IPS DF 6.9 (cell line): ENCODE measurements at places on chromosomes 4 and X.
A peak's percentile ranks its signal among the peaks of the same experiment; 100 is the strongest.

DNA sequence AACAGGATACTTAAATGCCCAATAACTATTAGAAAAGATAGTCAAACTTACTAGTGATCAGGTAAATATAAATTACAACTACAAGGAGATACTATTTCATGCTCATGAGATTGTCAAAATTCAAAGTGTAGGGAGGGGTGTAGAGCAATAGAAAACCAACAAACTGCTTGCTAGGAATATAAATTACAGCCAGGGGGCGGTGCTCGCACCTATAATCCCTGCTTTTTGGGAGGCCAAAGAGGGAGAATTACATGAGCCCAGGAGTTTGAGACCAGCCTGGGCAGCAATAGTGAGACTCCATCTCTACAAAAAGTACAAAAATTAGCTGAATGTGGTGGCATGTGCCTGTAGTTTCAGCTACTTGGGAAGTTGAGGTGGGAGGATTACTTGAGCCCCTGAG is 556.5 kb upstream of the NR3C2 start:
- DNase-seq: no peak

- no peak for DNase-seq
Observed at GRCh38 chrX:41796046-41796445, 72.1 kb downstream of the GPR82 start.

DNA sequence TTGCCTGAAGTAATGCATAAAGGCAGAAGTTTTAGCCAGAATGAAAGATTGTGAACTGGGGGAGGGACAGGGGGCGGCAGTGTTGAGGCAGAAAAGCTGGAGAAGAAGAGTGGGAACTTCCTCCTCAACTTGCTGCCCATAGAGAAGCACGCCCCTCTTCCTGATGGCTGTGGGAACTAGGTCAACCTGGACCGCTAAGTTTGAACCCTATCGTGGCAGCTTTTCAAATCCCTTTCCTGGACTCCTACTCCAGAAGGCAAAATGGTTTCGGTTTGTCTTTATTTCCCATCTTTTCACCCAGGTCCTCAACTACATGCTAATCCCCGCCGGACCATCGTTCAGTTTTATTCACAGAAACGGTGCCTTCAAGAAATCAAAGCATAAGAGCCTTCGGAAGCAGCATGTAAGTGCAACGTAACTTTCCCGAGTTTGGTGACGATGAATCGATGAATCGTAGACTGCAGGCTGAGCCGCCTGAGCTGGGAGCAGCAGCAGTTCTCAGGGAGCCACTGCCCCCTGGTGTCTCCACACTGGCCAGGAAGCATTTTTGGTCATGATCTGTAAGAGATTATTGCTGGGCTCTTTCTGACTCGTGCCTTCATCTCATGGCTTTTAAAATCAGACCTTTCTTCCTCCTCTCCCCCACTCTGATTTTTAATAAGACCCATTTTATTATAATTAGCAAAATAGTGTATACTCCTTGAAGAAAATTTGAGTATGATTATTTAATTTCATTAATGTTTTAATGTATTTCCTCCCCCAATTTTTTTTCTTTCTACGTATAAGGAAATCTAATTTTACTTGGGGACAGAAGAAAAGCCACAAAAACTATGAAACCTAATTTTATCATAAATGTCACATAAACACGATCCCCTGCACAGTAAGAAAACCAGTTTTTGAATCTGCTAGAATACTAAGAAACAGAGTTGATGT is 21.4 kb downstream of the SPINK2 start:
- peak; percentile 52 for DNase-seq

- no peak for DNase-seq
Observed at GRCh38 chr4:152896811-152897210, 39.3 kb upstream of the FHDC1 start.

DNA sequence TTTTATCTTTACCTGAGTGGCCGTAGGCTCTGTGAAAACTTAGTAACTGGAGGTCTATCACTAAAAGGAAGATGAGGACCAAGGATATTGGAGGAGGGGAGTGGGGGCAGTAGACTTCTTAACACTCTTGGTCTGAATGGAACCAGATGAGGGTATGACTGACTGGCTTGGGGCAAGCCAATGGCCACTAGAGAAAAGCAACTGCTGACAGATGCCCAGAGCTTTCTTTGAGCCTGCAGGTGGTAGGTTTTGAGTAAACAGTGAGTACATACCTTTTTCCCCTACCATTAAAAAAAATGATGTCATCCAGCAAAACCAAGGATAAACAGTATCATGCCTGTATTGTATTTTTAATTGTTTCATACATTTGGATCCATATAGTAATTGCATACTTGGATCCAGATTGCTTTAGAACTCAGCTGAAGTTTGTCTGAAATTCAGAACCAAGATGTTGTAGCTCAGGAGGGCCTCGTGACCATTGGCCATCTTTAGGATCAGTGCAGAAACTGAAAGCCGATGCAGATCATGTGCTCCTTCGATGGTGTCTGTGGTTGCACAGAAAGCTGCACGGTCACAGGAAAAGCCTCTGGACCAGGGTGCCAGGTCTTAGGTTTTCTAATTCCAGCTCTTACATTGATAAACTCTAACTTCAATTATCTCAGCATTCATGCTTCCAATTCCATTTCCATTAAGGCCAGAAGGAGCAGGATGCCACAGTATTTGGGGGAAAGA is 131.0 kb downstream of the PDGFRA start:
- no peak for DNase-seq

- DNase-seq: no peak
Observed at GRCh38 chr4:62119195-62119594, 919.1 kb downstream of the ADGRL3 start.

- no peak for DNase-seq
Observed at GRCh38 chrX:24789047-24789446, 95.3 kb downstream of the POLA1 start.

DNA sequence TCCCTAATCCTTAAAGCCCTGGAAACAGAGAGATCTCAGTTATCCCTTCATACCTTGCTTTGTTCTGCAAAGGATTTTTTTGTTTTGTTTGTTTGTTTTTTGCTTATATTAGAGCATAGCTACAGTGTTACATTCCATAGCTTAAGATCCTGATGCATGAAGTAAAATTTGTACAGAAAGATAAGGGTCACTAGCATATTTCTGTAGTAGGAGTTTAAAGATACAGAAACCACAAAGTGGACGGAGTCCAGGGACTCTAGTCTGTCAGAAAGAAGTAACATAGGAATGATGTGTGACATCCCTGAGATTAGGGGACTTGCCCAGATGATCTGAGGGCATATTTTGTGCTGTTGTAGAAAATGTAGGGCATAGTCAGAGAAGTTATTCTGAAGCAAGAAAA is 151.9 kb upstream of the PLAC1 start:
- no peak for DNase-seq

GRCh38 chr4:5932035-5932568 is 39.2 kb upstream of the CRMP1 start:
- no peak for DNase-seq

DNA sequence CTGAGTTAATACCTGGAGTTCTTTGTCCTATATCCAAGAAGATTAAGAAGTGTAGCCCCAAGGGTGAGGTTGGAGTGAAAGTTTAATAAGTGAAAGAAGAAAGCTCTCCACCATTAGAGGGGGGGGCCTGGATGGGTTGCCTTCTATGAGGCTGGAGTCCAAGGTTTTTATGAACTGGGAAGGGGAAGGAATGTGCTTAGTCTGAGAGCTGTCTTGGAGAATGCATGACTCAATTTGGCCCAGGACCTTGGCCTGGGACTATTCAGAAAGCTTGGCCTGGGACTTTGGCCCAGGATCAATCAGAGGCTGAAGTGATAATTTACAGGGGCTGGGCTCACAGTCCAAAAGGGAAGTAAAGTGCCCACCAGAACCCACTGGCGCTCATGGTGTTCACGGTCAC is 1049.0 kb upstream of the GRIA3 start:
- DNase-seq: no peak

- DNase-seq: no peak
Observed at GRCh38 chrX:24023972-24024669, 2.9 kb downstream of the KLHL15 start.

DNA sequence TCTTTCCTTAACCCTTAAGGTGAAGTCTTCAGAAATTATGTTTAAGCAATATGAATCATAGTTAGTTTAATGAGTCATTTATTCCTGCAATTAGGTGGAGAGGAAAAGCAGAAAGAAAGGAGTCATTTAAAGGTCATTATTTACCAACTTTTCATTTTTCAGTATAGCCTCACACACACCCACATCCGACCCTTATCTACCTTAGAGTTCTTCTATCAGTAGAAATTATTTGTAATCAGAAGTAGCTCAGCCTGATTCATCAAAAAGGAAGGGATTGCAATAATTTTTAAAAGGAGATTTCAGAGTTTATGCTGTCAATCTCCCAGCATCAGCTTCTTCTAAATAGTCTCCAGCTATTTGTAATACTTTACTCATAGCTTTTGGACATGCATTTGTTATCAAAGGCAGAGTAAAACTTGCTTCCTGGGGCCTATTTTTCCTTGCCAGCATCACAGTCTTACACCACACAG is 5.9 kb downstream of the ANXA10 start:
- no peak for DNase-seq

DNA sequence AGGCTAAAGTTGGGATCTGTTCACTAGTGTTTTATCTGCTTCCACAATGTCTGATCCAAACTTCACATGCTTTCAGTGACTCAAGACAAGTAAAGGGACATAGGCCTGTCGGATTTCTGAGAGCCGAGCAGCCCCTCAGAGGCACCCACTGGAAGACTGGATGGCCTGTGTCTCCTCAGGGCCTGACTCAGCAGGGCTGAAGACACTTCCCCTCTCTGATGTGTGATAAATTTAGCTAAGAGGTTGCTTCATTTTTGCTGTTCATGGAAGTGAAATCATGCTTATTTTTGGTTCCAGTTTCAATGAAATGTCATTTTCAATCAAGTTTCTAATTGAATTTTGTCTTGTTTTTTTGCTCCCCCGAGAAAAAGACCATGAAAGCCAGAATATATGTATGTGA is 93.7 kb downstream of the MXRA5 start:
- no peak for DNase-seq

DNA sequence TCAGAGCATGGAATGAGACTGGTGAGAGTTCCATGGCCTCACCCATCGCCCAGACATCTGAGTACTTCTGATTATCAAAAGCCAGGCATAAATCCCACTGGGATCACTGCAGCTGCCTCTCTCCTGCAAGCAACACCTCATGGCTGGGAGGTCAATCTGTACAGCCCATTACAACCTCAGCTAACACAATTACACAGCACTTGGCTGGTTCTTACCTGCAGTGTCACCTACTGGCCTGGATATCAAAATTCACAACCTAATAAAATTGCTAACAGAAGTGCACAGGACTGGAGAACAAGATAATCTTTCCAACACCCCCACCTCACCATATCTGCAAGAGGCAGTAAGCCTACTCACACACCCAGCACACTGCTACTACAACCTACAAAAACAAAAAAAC is 341.7 kb upstream of the NDST3 start:
- DNase-seq: no peak

GRCh38 chrX:119468551-119469312 is 488 bp downstream of the SLC25A5 start:
- DNase-seq: no peak

DNA sequence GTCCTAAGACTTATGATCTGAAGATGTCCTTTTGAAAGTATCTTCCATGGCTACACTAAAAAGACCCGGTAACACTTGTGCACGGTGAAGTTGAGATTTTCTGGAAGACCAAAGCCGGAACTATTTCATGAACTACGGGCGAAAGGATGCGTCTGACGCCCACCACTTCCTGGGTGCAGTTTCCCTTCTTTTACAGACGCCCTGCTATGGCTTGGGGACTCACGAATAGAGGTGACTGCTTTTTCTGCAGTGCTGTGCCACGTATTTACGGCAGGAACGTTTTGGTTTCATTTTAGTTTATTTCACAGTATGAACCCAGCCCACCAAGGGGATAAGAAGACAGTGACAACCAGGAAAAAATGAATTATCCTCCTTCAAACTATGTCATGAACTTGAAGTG is 180.4 kb downstream of the AFAP1 start:
- DNase-seq: no peak

- DNase-seq: no peak
Observed at GRCh38 chr4:10697086-10697485, 12.5 kb upstream of the CLNK start.

DNA sequence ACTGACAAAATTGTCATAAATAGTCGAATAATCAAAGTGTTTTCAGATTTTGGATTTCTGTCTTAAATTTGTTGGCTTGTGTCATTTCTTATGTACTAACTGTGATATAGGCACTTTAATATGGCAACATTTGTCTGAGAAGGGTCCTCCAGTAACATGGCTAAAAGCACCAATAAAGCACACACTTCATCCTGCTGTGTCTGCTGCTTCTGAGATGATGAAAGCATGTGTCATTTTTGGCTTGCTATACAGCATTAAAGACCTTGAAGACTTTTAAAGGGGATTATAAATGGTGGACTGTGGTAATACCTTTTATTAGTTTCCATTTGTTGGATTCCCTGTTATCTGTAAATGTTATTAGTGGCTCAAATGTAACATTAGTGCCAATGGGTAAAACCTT is 551.8 kb upstream of the GRID2 start:
- DNase-seq: no peak

DNA sequence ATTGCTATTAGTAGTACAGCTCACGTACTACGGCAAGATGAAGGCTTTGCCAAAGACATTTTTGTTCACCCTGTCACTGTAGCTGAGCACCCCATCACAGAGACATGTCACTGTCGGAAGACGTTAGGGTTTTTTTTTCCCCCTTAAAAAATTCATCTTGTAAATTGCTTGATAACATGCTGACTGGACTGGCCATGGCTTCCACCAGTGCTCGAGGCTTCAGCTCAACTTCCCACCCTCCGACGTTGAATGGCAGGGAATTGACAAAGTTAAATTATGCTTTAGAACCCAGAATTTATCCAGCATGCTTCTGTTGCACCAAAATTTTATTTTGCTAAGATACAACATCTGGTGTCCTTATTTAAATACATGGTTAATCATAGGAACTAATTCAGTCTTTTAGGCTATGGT is 707 bp upstream of the OTUD4 start:
- DNase-seq: no peak

DNA sequence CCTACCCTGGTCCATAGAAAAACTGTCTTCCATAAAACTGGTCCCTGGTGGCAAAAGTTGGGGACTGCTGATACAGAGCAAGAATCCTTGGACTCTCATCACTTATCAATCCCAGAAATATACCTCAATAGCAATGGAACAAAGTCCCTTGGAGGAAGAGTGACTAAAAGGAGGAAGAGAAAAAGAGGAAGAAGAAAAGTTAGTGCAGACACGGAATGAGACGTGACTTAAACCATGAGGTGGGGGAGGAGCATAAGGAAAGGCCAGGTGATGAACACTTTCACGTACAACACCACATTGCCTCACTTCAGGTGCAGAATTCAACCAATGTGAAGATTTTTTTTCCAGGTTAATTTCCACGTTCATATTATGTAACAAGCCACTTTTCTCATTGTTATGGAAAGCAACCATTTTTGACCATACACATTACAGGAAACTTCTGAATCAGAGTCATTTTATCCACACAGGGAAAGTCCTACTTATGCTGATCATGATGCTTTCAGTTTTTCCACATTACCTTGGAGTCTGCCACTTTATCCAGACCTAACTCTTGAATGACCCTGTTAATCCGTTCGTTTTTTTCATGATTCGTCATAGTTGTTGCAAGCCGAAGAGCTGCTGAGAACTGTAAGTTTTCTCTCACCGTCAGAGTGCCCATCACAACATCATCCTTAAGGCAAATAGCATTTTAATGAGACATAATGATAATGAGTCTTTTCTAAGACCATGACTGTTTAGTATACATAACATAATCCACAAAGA is 27.7 kb downstream of the ABCG2 start:
- no peak for DNase-seq
